ENCODE measurements at places on chromosomes 7 and 10.

GRCh38 chr10:103154521-103155299 is 38.4 kb downstream of the NT5C2 start:
- DNase-seq, result no peak

DNA sequence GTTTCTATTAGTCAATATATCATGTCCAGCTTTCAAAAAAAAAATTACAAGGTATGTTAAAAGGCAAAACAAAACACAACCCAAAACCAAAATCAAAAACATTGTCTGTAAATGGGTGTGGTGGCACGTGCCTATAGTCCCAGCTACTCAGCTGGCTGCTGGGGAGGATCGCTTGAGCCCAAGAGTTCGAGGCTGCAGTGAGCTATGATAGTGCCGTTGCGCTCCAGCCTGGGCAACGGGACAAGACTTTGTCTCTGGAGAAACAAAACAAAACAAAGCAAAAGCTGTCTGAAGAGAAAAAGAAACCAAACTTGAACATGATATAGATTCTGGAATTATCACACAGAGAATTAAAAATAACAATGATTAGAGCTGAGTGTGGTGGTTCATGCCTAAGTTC is 10.3 kb upstream of the CPA5 start:
- DNase-seq, result no peak

DNA sequence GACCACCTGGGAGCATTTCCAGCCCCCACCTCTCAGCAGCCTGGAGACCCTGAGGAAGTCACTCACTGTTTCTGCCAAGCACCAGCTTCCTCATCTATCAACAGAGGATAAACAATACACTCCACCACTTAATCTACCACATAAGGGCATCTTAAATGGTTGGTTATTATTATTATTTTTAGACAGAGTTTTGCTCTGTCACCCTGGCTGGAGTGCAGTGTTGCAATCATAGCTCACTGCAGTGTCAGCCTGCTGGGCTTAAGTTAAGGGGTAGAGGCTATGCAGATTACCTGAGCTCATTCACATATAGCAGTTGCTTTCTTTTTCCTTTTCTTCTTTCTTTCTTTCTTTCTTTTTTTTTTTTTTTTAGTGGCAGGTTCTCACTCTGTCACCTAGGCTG is 59.5 kb upstream of the ELN start:
- DNase-seq, result no peak

DNA sequence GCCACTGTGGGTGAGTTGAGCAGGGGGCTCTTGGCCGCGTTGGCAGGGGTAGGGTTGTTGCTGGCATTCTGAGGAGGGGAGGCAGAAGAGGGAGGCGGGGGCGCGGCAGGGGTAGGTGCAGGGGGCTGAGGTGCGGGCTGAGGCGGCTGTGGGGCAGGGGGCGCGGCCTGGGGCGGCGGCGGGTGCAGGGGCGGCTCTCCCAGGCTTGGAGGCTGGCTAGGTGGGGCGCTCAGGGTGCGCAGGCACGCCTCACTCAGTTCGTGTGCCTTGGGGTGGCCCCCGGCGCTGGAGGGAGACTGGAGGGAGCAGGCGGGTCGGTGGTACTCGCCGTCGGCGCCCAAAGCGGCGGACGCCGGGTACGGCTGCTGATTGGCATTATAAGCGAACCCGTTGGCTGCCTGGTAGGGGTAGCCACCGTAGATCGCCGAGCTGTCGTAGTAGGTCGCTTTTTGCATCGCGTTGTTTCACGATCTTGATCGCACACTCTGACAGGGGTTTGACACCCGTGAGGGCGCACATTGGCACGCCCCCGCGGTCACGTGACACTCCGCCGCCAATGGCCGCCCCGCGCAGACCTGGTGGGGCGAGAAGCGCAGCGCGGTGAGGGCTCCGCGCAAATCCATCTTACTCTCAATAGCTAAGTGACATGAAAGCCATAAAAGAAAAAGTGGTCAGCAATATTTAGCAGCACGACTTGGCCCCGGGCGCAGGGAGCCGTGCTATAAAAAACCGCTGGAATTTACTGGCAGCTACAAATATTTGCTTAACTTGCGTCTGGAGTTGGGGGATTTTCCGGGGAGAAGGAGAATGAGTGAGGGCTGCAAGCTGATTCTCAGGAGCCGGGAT is 7.9 kb upstream of the HOXA2 start:
- no peak for DNase-seq

DNA sequence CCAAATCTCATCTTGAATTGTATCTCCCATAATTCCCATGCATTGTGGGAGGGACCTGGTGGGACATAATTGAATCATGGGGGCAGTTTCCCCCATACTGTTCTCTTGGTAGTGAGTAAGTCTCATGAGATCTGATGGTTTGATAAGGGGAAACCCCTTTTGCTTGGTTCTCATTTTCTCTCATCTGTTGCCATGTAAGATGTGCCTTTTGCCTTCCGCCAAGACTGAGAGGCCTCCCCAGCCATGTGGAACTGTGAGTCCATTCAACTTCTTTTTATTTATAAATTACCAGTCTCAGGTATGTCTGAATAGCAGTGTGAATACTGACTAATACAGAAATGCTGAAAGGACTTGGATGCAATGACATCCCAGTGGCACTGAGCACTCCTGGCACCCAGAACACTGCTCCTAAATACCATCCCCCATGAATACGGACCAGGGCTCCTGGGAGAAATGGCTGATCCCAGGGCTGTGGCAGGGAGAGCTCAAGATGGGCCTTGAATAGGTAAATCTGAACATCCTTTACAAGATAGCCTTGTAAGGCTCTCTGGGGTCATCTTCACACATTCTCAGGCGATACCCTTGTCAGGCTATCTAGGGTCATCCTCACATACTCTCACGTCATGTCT is 19.4 kb downstream of the ZFAND2A start:
- DNase-seq, result no peak

DNA sequence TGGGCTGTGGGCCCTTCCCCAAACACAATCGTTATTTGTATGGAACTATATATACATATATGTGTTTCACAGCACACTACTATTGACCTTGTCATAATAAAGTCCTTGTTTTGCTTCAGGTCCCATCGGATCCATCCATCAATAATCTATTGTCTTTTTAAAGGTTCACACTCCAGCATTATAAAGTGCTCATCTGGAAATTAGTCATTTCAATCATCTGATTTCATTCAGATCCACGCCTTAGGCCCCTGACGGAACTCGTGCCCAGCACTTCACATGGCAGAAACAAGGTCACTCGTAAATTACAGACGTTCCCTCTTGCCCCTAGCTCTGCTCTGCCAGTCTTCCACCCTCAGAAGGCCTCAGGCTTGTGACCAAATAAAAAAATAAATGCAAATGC is 133.1 kb upstream of the PPP2R2D start:
- no peak for DNase-seq

DNA sequence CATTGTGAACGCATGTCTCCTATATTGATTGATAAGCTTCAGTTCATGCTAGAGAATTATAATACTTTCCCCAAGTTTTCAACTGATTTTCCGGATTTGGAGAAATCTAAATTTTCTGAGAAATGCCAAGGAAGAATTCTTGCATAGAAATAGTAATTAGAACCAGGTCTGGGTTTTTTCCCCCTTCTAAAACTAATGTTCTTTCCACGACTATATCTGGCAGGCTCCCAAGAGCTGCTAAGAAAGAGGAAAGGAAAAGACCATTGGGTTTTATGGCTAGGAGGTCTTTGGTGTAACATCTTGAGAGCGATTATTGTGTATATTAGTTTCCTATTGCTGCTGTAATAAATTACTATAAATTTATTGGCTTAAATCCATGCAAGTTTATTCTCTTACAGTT is 71.8 kb upstream of the CACNB2 start:
- no peak for DNase-seq

GRCh38 chr7:127848241-127848640 is 183.0 kb downstream of the LRRC4 start:
- DNase-seq, result no peak

GRCh38 chr10:30537586-30537985 is 92.0 kb downstream of the LYZL2 start:
- no peak for DNase-seq

DNA sequence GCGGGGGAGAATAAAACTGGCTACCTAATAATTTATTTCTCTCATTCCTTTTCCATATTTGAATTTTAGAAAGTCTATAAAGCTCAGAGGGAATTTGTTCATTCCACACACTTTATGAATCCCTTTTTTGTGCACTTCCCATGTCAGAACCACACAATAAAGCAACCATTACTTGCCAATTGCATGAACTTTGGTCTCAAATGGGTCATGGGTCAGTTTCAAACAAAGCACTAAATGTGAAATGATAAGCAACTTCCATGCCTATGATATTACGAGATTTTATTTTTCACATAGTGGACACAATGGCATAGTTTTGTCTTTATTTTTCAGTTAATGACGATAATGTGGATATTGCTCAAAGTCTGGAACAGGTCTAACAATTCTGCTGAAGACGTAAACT is 18.6 kb upstream of the RELN start:
- no peak for DNase-seq

DNA sequence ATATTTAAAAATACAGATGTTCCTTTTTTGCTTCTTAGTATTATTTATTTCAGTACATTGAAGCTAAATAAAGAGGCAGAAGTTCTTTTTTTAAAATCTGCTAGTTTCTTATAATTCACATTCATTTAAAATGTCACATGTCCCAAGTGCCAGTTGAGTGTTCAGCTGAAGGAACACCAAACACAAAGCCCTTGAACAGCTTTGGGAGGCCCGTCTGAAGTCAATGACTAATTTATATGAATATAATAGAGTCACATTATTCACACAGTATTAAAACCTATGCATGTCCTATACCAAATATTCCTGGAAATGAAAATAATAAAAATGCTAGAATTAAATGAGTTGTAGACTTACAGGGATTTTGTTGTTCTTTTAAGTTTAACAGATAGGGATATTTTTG is 70.3 kb downstream of the GNAI1 start:
- no peak for DNase-seq

DNA sequence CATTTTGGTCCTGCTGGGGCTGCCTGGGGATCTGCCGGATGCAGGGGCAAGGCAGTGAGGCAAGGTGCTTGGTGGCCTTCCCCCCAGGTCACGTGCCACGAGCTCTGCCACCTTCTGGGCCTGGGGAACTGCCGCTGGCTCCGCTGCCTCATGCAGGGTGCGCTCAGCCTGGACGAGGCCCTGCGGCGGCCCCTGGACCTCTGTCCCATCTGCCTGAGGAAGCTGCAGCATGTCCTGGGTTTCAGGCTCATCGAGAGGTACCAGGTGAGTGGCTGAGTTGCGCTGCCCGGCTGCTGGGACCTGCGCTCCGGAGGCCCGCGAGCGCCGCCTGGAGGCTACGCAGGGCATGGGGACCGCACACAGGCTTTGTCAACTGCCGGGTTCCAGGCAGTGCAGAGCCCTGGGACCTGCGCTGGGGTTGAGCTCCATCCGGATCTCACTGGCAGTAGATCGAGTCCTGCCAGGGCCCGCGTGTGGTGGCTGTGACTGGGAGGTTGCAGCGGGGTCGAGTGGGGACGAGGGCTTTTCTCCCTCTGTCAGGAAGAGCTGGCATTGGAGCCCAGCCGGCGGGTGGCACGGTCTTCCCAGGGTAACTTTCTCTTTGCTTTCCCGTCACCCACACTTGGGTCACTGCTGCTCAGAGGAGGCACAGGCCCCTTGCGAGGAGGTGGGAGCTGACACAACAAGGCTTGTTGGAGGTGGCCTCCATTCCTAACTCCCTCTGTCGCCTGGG is 21.7 kb downstream of the AMZ1 start:
- DNase-seq, result peak; percentile 50

GRCh38 chr7:73515178-73515577 is 6.9 kb downstream of the BAZ1B start:
- no peak for DNase-seq

DNA sequence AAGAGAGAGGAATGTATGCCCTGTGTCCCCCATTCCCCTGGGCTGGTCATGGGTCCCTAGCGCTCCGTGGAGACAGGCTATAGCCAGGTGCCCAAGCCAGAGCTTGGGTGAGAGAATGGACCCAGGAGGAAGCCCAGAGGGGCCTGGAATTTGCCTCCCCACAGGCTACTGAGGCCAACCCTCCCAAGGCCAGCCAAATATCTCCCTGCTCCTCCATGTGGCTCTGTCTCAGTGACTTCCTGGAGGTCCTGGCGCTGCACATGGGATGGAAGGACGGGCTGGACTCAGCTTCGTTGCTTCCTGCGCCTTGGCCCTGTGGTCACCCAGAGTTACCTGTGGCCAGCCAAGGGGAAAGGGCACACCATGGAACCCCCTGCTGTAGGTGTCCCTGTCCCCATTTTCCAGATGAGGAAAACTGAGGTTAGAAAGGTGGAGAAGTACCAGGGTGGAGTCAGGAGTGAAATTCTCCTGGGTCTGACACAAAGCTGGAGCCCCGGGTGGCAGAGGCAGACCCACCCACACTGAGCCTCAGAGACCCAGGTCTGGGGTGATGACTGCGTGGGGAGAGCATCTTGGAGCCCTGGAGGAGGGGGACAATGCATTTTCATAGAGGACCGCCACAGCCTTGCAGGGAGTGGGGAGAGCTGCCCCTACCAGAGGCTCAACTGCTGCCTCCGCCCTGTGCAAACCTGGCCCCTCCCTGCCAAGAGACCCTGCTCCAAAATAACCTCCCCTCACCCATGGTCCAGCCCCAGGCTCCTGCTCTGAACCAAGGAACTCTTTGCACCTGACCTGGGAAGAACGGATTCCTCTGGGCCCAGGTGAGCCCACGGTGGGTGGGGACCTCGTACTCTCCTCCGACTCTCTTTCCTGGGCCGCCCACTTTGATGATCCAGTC is 42.6 kb downstream of the TMEM270 start:
- no peak for DNase-seq

DNA sequence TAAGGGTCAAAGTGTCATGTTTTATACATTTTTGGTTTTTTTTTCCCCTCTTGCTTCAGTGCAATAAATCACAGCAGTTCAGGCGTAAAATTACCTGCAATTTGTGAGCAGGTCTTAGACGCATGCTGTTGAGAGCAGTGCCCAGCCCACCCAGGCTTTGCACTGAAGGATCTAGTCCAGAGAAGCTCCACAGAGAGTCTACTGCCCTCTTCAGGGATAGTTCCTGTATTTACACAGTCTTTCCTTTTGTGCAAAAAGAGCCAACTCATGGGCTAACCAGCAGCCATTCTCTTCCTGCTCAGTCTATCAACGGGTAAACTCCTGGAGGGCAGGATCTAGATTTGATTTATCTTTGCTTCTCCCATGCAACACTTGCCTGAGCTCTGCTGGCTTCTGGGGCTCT is 82.2 kb upstream of the NAMPT start:
- DNase-seq, result no peak

DNA sequence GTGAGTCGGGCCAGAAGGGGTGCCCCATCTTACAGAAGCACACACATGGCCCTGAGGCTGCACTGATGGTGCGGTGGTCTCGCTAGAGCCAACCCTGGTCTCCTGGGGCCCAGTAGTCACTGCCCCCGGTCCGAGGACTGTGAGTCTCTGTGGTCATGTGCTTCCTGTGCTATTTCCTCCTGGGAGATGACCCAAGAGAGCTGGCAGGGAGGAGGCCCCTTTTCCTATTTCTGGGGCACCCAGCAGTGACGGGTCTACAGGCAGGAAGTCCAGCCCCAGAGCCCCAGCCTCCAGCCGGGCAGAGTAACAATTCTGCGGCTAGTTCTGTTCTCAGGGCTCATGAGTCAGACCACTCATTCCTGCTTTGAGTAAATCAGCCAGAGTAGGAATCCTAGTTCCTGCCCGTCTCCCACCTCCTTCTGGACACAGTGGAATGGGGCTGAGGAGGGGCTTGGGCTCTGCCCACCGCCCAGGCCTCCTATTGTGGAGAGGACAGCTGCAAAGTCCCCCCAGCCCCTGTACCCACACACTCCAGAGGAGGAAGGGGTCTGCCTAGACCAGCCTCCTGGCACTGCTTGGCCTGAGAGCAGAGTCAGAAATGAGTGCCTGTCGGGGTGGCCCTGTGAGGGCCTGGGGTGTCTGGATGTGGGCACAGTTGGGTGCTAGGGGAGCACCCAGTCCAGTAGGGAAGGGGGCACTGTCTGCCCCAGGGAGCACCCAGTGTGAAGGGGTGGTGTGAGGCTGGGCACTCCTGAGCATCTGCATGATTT is 80.5 kb upstream of the PPIF start:
- no peak for DNase-seq

Data from stimulated activated CD8-positive, alpha-beta memory T cell treated with anti-CD3 and anti-CD28 coated beads, Interleukin-4, amount 100 ng/mL, for 1 hour (primary cell).